ENCODE measurements at places on chromosomes 16 and 17.

DNA sequence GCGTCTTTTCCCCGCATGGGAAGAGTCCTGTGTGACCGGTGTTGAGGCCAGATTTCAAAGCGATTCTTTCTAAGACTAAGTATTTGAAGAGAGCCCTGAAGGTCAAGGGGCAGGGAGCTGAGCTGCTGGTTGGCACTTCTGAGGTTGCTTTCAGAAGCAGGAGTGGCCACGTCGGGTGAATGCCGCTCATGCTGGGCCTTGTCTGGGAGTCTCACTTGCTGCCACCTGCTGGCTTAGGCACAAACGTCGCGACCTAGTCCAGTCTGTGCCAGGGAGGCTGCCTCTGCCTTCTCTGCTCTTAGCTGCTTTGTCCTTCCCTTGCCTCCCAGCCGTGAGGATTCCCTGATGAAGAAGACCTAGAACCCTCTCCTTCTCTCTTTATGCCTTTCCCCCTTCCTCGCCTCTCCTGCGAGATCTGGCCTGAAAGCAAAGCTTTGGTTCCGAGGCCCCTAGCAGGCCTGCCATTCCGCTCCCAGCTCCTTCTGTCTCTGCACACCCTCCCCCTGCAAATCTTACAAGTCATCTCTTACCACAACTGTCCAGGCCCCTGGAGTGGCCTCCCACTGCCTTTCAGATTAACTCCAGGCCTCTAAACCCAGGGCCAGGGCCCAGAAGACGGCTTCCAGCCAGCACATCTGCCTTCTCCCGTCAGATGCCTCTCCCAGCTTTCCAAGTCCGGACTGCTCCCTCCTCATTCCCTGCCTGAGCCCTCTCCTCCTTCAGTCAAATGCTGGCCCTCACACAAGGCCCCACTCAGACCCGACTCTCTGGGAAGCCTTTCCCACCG lies 11.4 kb downstream of the CTNS start:
- peak; percentile 64 for DNase-seq

GRCh38 chr17:41600318-41600717 lies 12.2 kb downstream of the KRT16 start:
- DNase-seq = no peak

GRCh38 chr17:81803728-81804558 lies at the start of gene GCGR:
Gene GCGR (plus strand): TSS chr17:81804150. CDS start chr17:81809019, 4,869 bp downstream.
- no peak for DNase-seq

GRCh38 chr17:68441070-68441770 lies 16.1 kb downstream of the WIPI1 start:
- DNase-seq = no peak

DNA sequence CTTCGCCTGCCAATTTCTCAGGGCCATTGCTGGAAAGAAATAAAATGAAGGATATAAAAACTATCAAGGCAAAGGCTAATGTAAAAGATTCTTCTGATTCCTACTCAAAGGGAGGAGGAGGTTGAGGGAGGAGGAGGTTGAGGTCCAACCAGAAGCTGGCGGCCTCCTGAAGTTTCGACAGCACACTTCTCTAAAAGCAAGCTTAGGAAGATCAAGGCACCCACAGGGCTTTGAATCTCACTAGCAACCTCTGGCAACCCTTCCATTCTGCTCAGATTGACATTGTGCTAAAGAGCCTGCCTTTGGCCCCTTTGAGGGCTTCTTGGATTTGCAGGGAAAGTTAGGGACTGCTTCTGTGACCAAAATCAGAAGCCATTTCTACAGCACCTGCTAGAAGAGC lies 81.5 kb upstream of the TNRC6C start:
- DNase-seq = no peak

- DNase-seq = no peak
Observed at GRCh38 chr17:1776328-1776727, 14.5 kb downstream of the SERPINF1 start.

DNA sequence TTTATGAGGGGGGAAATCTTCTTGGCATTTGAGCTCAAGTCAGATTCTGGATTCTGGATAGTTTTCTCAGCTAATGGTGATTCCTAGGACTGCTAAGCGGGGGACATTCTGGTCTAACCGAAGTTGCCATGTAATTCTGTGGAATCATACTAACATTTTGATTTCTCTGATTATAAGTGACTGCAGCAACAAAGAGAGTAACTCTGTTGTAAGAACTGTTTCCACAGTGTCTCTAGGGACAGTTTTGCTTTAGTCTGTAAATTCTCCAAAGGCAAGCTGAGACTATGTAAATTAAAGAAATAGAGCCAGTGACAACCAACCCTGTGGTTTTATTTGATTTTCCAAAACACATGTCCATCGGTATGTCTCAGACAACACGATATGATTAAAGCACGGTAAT lies 286.2 kb downstream of the IRX3 start:
- DNase-seq = no peak

- no peak for DNase-seq
Observed at GRCh38 chr17:61427567-61427966, 24.7 kb upstream of the TBX4 start.

DNA sequence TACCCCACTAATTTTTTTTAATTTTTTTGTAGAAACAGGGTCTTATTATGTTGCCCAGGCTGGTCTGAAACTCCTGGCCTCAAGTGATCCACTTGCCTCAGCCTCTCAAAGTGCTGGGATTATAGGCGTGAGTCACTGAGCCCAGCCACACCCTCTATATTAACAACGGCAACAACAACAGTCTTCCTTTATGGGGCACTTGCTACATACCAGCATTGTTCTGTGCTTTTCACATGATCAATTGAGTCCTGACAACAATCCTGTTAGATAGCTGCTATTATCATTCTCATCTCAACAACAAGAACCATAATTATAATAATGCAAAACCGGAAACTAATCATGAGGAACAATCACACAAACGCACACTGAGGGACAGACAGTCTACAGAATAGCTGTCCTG lies 12.6 kb upstream of the ARL5C start:
- no peak for DNase-seq

DNA sequence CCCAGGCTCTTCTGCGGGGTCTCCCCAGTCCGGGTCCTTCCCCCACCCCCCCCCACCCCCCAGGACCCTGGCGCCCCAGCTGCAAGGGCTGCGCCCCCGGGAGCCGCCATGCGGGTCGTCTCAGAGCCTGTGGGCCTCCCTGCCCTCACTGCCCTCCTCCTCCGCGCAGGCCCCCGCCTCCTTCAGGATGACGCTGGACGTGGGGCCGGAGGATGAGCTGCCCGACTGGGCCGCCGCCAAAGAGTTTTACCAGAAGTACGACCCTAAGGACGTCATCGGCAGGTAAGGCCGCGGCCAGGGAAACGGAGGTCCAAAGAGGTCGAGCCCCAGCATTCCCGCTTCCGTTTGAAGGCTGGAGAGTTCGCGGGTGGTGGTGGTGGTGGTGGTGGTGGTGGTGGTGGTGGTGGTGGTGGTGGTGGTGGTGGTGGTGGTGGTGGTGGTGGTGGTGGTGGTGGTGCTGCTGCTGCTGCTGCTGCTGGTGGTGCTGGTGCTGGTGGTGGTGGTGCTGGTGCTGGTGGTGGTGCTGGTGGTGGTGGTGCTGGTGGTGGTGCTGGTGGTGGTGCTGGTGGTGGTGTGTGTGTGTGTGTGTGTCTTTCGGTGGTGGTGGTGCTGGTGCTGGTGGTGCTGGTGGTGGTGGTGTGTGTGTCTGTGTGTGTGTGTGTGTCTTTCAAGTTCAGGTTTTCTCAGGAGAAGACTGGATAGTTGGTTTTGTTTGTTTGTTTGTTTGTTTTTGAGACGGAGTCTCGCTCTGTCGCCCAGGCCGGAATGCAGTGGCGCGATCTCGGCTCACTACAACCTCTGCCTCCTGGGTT lies 615 bp downstream of the PHKG2 start:
- no peak for DNase-seq

GRCh38 chr16:54026456-54026855 lies 260.1 kb downstream of the IRX3 start:
- no peak for DNase-seq

DNA sequence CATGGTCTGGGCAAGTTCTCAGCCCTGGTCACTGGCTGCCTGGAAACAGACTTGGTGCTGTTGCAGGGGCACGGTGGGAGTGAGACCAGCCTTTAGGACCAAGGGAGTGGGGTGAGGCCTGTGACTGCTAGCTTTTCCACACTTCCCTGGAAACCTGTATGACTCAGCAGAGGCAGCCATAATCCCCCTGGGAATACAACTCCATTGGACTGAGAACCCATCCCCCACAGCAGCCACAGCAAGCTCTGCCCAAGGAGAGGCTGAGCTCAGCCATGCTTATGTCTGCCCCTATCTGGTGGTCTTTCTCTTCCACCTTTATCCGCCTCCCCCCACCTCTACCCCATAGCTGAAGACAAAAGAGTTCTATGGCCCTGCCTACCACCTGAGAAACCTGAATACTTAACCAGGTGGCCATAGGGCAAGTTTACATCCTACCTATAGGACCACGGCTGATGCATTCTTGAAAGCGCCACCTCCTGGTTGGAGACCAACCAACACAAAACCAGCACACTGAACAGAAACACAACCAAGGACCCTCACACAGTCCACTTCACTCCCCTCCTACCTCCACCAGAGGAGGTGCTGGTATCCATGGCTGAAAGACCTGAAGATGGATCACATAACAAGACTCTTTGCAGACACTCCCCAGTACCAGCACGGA lies 816.2 kb upstream of the SOX9 start:
- no peak for DNase-seq

DNA sequence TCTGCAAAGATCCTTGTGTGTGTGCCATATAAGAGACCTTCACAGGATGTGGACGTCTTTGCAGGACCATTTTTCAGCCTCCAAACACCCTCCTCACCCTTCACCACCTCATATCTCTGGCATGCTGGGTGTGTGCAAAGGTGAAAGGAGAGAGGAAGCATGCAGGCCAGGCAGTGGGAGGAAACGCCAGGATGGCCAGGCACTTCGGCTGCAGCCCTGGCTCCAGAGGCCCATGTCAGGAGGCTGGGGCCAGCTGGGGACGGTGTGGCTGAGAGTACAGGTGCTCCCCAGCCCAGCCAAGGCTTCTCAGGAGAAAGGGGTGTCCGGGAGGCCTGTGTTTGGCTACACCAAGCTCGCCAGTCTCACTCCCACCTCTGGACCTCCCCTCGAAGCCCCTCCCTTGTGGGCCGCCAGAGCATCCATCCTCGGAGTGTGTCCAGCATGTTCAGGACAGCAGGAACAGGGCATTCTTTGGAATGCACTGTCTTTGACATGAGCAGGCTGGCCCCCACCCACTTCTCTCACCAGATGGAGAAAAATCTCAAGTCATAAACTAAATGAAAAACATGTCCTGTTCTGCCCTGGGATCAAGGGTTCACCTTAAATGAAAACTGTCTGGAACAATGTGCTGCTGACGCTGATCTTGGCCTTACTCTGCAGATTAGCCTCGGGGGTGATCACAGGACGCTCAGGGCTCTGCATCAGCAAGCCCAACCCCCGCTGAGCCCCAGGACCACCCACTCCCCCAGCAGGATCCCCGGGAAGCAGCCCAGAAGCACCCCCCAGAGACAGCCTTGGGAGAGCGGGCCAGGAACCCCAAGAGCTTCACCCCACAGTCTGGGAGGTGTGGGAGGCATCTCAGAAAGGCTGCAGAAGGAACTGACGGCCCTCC lies 15.9 kb downstream of the PEMT start:
- no peak for DNase-seq

DNA sequence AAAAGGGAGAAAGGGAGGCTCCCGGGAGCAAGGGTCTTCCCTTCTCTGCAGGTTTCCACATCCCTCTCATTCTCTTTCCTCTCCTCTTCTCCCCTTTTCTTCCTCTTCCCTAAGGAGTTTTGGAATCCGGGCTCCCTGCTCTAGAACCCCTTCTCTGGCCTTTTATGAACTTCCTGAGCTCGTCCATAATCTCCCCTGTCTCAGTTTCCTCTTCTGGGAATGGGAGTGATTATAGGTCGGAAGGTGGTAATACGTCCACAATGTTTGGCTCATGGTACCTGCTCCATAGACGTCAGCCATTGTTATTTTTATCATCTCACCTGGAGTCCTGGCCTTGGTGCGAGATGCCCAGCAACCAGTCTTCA lies 467 bp upstream of the EMP2 start:
- no peak for DNase-seq

DNA sequence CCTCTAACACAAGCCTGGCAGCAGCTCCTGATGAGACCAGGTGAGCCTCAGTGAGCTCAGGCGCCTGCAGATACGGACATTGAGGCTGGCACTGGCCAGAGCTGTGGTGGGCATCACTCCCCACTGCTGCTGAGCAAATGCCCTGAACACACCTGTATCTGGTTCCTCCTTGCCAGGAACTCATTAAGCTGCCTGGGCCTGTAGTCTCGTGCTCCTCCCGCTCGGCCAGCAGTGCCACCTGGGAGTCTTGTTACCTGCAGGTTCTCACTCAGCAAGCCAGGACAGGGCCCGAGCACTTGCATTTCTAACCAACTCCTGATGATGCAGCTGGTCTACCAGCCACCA lies 13.3 kb downstream of the EIF4A3 start:
- no peak for DNase-seq

GRCh38 chr16:1290860-1291575 lies 18.4 kb upstream of the UBE2I start:
- no peak for DNase-seq

DNA sequence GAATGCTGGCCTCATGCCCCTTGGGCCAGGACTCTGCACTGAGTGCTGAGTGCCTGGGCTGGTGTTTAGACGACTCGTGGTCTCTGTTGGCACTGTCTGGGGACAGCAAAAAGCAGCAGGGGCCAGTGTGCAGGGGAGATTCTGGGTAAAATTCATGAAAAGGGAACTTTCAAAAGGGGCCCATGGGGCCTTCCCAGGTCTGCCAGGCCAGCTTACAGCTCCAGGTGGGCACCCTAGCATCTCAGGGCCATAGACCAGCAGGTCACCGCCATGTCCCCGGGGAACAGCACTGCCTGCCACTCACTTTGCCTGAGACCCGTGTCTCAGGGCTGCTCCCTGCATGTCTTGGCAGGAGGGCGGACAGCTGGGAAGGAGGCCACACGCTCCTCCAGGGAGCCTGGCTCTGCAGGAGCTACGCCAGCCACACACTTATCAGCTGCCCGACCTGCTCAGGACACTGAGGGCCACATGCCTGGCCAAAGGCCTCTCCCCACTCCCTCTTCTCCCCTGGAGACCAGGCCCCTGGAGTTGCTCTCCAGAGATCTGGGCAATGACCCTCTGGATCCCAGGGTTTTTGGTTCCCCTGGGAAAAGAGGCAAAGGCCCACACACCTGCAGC lies 8.8 kb upstream of the FASN start:
- DNase-seq = no peak

- DNase-seq = no peak
Observed at GRCh38 chr17:65751263-65751662, 189.8 kb upstream of the AXIN2 start.

GRCh38 chr17:29090750-29091605 lies 48.0 kb downstream of the PIPOX start:
- no peak for DNase-seq

Data from 8988T (cell line).